ENCODE measurements at places on chromosomes 5 and 9.

DNA sequence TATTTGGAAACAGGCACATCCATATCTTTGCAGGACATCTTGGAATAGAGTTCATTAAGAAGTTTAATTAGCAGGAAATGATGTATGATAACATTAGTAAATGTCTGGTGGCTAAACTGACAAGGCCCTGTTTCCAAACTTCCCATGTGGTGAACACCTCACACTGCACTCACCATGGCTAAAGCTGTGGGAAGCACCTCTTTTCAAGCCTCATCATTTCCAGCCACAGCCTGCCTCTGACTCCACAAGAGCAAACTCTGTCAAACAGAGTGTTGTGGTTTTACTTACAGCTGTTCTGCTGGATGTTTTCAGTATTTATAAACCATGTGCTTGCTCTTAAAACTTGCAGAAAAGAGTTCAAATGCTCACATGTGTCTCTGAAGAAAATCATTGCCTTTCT, 14.9 kb upstream of the NDUFB6 start:
- no peak for DNase-seq

- DNase-seq, result no peak
Measured at GRCh38 chr5:178430186-178431062, 159.8 kb downstream of the COL23A1 start.

GRCh38 chr9:33106827-33107621, 30.6 kb upstream of the SMU1 start:
- peak; percentile 75 for DNase-seq

DNA sequence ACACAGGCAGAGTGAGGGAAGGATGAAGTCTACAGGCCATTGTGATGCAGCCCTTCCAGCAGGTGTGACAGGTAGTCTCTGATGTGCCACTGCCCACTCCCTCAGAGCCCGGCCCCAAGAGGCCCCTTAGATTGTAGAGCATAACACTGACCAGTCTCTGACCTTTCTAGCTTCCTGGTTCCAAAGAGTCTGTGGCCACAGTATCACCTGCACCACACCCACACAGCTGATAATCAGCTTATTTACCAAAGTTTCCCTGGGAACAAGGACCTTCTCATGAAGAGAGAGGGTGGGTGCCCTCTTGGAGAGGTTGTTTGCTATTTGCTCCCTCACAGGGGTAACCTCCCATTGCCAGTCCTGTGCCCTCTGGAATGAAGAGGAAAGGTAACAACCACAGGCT, 11.0 kb upstream of the ACER2 start:
- no peak for DNase-seq

GRCh38 chr5:109953761-109954160, 264.0 kb downstream of the MAN2A1 start:
- DNase-seq, result no peak

GRCh38 chr9:129282272-129282671, 104.2 kb upstream of the IER5L start:
- DNase-seq, result no peak

DNA sequence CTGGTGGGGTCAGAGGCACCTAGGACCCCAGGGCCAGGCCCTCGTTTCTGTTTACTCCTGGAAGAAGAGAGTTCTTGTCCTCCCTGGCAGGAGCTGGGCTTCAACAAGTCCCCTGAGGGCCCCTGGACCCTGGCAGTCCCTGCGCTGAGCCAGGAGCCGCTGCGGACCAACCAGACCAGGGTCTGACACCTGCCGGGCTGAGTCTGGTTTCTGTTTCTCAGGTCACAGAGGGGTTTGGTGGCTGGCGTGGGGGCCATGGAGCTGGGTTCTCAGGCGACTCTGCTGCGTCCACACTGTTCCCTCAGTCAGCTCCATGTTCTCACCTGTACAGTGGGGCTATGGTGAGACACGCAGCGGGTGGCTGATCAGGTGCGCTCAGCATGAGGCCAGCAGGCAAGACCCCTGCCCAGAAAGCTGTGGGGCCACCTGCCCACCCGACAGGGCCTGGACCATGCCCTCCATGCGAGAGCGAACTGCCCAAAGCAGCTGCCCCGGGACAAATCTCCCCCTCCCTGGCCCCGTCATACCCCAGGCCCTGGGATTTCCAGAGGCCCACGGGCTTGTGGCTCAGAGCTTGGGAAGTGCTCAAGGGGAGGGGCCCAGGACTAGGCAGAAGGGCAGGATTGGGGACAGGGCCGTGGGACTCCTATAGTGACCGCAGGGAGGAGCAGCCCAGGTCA, 17.9 kb upstream of the NOTCH1 start:
- DNase-seq, result peak; percentile 74

DNA sequence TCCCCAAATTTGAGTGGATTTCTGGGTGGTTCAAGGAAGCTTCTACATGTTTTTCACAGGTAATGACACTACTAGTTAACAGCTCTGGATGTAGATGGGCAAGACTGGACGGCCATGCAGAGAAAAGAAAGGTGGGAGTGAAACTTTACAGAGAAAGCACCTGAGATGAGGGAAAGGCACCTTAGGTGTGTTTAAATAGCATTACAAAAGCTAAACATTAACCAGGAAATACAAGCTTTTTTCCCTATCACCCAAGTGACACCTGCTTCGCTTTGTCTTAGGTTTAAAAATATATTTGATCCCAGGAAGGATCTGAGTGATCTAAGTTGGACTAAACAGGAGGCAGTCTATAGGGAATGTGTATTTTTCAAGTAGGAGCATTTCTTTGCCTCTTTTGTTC, 8.3 kb downstream of the C9orf152 start:
- no peak for DNase-seq

- peak; percentile 77 for DNase-seq
Measured at GRCh38 chr5:178145965-178146820, 7.5 kb downstream of the NHP2 start.

DNA sequence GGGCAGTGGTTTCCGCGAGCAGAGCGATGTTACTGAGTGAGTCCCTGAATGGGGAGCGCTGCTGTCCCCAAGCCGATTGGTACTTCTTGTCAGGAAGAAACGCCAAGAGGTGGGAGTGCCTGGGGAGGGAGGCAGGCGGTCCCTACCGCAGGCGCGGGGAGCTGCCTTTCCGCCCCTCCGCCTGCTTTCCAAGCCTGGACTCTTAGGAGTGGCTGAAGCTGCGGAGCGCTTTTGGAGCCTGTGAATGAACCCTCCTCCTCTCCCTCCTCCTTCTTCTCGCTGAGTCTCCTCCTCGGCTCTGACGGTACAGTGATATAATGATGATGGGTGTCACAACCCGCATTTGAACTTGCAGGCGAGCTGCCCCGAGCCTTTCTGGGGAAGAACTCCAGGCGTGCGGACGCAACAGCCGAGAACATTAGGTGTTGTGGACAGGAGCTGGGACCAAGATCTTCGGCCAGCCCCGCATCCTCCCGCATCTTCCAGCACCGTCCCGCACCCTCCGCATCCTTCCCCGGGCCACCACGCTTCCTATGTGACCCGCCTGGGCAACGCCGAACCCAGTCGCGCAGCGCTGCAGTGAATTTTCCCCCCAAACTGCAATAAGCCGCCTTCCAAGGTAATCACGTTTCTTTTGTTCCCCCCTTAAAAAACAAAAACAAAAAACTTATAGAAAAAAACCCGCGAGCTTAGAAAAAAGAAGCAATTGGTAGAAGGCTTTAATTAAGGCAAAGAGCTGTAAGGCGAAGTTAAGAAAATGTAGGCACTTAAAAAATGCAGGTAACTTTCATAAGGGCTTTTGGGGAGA, at the start of gene VCAN:
TSS of gene VCAN (plus strand) at position 340 of the 808 bp plus-strand sequence. CDS start 11,775 bp downstream, outside the sequence.
- peak; percentile 91 for DNase-seq

DNA sequence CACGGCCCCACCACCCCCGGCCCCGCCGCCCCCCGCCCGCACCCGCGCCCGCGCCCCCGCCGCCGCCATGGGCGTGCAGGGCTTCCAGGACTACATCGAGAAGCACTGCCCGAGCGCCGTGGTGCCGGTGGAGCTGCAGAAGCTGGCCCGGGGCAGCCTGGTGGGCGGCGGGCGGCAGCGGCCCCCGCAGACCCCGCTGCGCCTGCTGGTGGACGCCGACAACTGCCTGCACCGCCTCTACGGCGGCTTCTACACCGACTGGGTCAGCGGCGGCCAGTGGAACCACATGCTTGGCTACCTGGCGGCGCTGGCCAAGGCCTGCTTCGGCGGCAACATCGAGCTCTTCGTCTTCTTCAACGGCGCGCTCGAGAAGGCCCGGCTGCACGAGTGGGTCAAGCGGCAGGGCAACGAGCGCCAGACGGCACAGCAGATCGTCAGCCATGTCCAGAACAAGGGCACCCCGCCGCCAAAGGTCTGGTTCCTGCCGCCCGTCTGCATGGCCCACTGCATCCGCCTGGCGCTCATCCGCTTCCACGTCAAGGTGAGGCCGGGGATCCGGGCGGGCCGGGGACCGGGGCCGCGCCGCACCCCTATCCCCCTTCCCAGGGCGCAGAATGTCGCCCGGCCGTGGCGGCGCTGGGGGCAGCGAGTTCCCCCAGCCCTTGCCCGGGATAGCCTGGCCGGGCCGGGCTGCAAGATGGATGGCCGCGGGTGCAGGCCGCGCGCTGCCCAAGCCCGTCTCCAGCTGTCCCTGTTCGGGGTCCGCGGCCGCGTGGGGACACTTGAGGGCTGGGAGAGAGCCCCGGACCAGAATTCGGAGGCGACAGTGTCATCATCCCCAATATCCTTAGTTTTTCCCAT, 594 bp downstream of the FAM120A start:
- DNase-seq, result peak; percentile 58

DNA sequence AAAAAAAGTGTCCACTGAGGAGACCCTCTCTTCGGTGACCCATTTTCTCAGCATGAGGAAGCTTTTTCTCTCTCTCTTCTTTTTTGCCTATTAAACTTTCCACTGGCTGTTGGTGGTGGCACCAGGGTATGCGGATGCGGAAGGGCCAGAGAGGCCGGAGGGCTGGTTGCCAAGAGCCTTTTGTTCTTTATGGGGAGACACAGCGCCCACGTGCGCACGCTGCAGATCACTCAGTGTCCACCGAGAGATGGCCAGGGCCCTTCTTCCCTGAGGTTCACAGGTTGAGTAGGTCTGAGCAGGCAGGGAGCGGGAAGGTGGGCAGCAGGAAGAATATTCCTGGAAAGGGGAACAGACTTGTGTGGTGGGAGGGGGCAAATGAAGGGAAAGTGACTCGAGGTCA, 69.1 kb downstream of the STK10 start:
- no peak for DNase-seq

DNA sequence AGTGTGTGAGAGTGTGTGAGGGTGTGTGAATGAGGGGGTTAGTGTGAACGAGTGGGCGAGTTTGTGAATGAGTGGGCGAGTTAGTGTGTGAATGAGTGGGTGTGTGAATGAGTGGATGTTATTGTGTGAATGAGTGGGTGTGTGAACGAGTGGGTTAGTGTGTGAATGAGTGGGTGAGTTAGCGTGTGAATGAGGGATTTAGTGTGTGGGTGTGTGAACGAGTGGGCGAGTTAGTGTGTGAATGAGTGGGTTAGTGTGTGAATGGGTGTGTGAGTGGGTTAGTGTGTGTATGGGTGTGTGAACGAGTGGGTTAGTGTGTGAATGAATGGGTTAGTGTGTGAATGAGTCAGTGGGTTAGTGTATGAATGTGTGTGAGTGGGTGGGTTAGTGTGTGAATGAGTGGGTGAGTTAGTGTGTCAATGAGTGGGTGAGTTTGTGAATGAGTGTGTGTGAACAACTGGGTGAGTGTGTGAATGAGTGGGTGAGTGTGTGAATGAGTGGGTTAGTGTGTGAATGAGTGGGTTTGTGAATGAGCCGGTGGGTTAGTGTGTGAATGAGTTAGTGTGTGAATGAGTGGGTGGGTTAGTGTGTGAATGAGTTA, 37.5 kb downstream of the NKD2 start:
- DNase-seq, result no peak

GRCh38 chr5:150576449-150576949, 64.0 kb upstream of the SYNPO start:
- no peak for DNase-seq

GRCh38 chr5:133226186-133226585, 174.4 kb downstream of the HSPA4 start:
- no peak for DNase-seq

DNA sequence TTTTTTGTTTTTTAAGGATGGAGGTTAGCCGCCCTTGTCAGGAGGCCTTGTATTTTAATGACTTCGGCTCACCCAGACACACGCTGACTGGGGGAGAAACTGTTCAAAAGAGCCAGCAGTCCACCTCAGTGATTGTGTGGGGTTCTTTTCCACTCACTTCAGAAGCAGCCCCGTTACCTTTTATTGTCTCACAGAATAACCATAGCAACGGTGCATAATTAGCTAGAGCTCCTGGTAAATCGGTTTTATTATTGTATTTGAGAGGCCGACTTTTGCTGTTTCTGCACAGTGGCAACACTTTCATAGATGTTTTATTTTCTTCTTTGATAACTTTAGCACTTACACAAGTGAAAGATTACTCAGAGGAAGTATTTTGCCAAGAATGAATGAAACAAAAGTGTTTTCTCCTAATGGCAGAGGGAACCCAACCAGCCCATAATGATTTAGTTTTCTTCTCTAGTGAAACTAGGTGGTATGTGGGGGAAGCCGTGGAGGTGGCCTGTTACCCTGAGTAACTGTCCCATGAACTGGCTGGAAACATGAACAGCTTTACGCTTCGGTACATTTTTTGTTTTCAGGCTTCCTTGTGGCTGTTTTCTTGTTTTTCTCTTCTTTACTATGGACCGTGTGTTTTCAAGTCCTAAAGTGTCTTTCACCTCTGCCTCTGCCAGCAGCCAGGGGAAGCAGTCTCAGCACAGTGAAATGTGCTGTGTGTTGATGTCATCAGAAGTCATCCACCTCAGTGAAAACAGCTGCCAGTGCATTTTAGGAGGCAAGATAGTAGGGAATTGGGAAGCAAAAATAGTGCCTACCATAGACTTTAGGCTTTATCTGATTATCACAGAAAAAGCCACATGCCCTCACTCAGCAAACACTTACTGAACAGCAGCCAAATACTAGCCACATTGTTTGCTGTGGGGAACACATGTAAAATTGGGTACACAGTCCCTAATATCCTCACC, 414.7 kb downstream of the KDM4C start:
- DNase-seq, result no peak

GRCh38 chr9:113543296-113543981, 79.9 kb downstream of the RGS3 start:
- DNase-seq, result no peak

DNA sequence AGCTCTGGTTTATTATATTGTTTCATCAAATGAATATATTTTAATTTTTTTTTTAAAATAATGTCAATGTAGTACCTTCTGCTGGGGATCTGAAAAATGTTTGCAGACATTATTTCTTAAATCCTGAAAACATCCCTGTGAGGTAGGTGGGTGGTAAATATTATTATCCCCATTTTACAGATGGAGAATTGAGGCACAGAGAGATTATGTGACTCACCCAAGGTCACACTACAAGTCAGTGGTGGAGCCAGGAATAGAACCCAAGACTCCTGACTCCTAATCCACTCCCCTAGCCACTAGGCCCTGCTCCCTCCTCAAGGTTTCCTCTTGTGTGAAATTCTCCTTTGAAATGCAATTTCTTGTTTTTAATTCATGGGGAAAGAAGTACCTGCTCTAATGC, 171.4 kb downstream of the NIPBL start:
- no peak for DNase-seq

DNA sequence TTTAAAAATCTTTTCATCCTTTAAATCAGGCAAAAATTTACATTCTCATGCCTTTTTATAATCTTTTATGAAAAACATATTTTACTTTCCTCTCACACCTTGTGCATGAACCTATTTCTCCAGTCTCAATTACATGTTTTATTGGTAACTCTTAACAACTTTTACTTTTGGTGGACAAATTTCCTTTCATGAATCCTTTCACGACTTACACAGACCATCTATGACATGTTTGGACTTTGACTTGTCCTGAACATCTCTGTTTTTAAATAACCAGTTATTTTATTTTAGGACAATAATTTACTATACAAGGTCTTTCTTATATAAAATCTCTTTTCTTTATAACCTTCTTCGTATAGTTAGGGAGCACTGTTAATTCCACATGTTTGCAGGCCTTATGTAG, 26.5 kb upstream of the MTMR12 start:
- DNase-seq, result no peak

Data from kidney (tissue), 22 donors.